ENCODE measurements at places on chromosomes 1 and 21.

DNA sequence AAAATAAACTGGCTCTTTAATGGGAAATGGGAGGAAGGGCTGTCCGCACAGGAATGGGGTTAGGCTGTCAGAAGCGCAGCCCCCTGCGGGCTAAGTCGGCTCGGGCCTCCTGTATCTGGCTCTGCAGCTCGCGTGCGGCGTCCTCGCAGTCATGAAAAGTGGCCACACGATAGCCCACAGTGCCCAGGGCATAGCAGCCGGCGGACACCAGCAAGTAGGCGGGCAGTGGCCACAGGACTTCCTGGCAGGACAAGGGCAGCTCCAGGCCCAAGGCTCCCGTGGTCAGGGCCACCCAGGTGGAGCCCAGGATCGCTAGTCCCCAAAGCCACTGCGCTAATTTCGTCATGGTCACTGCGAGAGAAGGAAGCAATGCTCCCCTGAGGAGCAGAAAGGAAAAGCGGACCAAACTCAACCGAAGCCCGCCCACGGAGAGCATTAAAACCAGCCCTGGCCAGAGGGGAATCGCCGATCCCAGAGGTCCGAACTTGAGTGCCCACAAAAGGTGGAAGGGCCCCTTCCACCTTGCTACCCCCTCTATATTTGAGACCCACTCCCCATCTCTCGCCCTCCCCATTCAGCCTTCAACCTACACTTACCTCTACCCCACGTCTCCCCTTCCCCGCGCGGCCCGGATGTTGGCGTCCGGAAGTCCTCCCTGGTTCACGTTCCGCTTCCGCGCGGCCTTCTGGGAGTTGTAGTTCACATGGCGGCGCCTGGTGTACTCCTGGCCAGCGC is at the start of gene DPM3:
Gene DPM3 (minus strand): TSS at position 637 of the 735 bp plus-strand sequence. CDS start 291 bp downstream, at position 346.
- peak; percentile 90 for DNase-seq

DNA sequence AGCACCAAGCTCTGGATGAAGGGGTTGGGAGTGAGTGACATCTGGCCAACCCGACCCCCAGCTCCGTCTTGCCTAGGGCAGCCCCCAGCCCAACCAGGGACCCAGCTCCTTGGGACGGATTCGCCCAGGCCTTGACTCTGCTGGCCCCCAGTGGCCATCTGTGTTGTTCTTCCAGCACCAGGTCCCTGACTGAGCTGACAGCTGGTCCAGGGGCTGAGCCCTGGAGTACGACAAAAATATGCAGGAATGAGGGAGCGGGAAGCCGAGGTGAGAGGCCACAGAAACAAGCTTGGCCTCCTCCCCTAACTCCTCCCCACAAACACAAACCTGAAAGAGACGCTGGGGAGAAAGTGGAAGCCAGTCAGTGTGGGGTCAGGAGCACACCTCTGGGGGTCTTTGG is 55.0 kb upstream of the PAX7 start:
- DNase-seq, result peak; percentile 46

- no peak for DNase-seq
Measured at GRCh38 chr1:231584117-231584516, 42.5 kb upstream of the DISC1 start.

- DNase-seq, result no peak
Measured at GRCh38 chr1:67495327-67495726, 65.1 kb upstream of the SERBP1 start.

DNA sequence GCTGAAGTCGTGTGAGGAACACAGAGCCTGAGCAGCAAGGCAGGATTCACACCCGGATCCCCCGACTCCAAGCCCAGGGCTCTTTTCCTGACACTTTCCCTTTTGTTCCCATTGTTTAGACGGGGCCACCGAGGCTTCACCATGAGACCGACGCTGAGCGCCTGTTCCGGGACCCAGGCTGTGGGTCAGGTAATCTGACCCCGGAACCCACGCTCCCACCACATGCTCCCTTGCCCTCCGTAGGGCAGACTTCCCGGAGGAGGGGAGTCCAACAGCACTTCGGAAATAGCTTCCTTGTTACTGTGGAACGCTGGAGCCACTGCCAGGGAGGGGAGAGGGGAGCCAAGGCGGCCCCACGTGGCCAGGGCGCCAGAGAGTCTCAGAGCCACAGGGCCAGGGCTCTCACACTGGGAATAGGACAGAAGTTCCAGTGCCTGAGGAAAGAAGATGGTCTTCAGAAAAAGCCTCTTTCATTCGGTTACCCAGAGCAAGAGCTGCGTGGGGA is 18.4 kb downstream of the RUNX3 start:
- DNase-seq, result no peak

GRCh38 chr1:211356723-211357407 is 30.2 kb downstream of the TRAF5 start:
- DNase-seq, result no peak

GRCh38 chr1:216815260-216816131 is 92.3 kb upstream of the ESRRG start:
- no peak for DNase-seq

GRCh38 chr1:97499667-97500066 is 421.2 kb downstream of the DPYD start:
- no peak for DNase-seq

All from GM12892 (cell line).